Stimulated activated CD4-positive, alpha-beta T cell treated with anti-CD3 and anti-CD28 coated beads, Interleukin-1b, Interleukin-23, amount 100 ng/mL, for 4 hours (primary cell): ENCODE measurements at places on chromosomes 2 and 18.

- no peak for DNase-seq
Measured at GRCh38 chr2:213689585-213689984, 405.3 kb downstream of the SPAG16 start.

GRCh38 chr2:127640082-127641072 lies 5.6 kb upstream of the GPR17 start:
- DNase-seq, result no peak

GRCh38 chr2:206275312-206276055 lies 1.0 kb downstream of the ZDBF2 start:
- DNase-seq, result peak; percentile 1

DNA sequence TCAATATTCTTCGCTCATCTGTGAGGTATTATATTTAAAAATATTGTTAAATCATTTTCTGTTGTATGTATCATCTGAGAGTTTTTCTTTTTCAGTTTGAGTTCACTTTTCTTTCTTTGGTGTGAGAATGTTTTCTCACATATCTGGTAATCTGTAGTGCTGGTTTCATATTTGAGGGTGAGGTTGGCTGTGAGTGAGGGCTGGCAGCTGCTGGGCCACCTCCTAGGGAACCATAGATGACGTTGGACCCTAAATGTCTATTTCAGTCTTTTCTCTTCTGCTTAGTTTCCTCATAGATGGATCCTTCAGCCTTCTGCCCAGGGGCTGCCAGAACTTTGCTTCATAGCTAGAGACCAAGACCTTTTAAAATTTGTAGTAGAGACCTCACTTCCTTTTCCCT lies 33.5 kb downstream of the MGAT5 start:
- DNase-seq, result no peak

DNA sequence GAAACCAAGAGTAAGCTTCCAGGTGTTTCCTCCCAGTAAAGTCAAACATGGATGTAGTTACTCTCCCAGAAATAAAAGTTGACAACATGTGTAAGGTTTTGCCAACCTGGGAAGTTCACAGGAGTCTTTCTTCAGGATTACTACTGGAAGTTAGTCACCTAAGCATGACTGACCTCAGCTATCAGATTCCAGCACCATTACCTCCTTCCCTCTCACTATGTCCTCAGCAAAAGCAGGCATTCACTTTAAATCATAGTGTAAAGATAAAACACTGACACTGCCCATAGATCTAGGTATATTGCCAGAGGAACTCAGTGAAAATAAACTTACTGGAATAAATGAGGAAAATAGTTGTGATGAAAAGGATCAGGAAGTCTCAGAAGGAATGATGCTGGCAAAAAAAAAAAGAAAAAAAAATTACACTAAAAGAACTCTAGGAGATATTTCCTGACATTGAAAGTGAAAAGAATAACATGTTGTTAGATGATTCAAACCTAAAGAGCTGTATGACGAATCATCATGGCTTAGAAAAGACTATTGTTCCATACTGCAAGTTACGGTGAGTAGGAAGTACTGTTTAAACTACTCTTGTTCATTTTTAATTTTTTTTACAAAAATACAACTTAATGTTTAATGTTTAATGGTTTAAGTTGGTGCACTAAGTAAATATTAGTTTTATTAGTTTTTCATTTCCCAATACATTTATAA lies 484.5 kb upstream of the ZNF804A start:
- no peak for DNase-seq

DNA sequence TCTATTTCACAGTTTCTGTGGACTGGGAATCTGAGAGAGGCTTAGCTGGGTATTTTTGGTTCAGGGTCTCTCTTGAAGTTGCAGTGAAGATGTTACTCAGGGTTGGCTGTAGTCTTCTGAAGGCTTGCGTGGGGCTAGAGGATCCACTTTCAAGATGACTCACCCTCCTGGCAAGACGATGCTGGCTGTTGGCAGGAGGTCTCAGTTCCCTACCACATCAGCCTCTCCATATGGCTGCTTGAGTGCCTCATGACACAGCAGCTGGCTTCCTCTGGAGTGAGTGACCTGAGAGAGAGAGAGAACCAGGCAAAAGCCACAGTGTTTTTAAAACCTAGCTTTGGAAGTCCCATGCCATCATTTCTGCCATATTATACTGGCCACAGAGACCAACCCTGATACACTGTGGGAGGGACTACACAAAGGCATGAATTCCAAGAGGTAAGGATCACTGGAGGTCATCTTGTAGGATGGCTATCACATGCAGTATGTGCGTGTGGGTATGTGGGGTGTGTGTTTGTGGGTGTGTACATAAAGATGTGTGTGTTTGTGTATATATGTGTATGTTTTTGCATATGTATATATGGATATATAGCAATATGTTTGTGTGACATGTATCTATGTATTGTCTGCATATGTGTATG lies 25.1 kb downstream of the DNPEP start:
- DNase-seq, result no peak

- DNase-seq, result no peak
Measured at GRCh38 chr18:27017901-27018500, 152.5 kb upstream of the AQP4 start.

DNA sequence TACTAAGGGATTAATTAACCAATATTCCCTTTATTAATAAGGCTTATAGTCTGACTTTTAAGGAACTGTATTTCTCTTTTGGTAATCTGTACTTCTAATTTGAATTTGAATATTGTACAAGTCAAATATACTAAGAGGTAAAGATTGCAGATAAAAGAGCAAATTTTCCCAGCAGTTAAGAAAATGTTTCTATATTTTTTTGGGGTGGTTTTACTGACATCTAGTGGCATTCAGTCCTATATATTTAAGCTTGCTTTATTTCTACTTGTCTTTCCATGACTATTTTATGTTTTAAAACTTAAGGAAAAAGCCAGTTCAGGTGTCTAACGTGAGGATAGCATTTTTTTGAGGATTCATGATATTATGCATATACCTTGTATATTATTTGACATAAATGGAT lies 41.6 kb downstream of the TDRD15 start:
- no peak for DNase-seq

DNA sequence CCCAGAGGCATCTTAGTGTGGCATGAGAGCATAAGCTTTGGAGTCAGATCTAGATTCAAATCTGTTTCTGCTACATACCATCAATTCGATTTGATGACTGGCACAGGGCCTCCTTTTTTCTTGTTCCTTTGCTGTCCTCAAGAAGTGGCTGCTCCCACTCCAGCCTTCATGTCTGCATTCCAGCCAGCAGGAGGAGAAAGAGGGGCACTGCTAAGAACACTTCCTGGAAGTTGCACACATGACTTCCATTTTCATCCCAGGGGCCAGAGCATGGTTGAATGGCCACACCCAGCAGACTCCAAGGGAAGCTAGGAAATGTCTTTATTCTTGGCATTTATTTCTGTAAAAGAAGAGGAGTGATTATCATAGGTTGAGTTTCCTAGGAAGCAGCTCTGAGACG lies 50.4 kb downstream of the EML6 start:
- DNase-seq, result no peak
